ENCODE measurements at places on chromosomes 1 and 21.

- DNase-seq = no peak
These were observed 1.7 kb downstream of the MCL1 start for GRCh38 chr1:150577557-150578271.

DNA sequence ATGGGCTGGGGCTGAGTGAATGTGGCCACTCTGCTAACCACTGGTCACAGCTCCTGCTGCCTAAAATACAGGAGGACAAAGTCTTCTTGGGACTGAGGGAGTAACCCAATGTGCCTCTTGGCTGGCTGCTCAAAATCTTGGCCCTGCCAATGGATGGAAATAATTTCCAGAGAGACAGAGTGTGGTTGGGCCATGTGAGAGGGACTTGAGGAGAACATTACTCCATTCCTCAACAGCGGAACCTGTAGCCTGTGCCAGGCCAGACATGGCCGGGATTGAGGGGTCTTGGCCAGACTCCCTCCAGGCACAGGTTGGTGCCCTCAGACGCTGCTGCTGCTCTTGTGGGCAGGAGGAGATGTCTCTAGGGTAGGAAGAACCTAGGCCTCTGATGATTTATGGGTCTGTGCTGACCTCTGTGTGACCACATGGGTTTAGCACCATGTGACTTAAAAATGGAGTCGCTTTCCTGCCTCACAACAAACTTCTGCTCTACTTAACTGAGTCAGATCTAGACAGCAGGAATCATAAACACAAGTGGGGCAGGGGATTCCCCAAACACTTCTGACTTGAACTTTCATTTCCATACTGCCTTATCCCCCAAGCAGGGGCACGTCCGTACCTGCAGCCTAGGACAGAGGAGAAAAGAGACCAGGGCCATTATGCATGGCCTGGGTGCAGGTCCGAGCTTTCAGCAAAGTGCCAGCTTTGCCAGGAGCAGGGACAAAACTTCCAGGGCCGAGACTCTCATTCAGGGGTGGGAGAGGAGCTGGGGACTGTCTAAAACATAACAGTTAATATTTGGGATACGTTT is 79.2 kb downstream of the CD34 start:
- no peak for DNase-seq

GRCh38 chr1:110043016-110043415 is 8.6 kb downstream of the STRIP1 start:
- DNase-seq = no peak

DNA sequence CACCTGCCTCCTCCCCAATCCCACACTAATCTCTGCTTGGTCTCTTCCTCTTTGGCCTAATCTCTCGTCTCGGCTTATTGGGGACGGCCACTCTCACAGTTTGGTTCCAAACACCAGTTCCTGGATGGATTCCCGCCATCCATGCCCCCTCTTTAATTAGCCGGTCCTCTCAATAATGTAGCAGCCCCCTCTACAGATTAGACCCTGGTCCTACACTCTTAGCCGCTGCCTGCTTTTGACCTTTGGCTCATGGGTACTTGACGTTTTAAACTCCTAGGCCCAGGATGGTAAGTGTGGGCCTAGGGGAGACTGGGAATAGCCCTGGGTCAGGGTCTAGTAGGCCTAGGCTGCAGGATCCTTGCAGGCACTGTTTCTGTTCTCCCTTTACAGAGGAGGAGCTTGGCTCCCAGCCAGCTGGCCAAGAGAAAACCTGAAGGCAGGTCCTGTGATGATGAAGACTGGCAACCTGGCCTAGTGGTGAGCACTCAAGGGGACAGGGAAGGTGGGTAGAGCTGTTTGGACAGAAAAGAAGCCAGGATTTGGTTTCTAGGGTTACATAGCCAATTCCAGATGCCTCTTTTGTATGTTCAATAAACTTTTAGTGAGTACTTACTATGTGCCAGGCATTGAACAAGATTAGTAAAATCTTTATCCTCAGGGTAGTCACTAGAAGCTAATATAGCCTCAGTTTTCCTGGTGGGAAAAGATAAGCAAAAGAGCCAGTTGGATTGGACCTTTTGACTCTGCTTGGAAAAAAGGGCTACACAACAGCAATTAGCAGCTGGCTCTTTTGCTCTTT is 758 bp downstream of the RAD54L start:
- no peak for DNase-seq

- DNase-seq = no peak
These were observed 329.4 kb upstream of the ESRRG start for GRCh38 chr1:217052626-217053025.

GRCh38 chr21:37842163-37842919 is 73.9 kb downstream of the KCNJ6 start:
- DNase-seq = no peak

DNA sequence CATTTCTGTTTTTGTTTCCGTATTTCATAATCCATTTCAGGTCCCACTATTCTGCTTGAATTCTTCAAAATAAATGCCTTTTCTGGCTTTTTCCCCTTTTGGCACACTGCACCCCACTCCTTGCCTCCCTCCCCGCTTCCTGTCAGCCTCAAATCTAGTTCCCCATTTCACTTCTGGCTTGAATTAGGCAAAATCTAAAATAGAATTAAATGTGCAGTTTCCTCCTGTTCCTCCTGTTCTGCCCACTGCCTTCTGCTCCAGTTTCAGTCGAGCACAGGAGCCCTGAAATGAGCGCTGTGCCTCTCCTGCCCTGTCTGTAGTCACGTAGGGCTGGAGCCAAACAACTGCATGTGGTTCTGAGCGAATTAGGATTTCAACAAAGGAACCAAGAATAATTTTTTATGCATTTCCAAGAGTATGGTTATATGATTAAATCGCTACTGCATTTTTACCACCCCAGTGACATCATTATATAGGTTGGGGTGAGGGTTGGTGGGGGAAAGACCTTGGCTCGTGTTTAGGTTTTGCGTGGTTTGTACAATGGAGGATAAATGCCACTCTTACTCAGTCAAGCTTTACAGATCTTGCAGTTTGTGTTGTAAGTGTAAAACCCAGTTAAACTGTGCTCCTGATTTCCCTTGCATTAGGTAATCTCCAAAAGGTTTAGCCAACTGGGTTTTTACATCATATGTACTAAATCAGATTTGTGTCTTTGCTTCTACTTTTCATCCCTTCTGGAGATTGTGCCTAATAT is 114.9 kb downstream of the VPS13D start:
- peak; percentile 80 for DNase-seq

- DNase-seq = no peak
These were observed 93.2 kb downstream of the CTH start for GRCh38 chr1:70504176-70504820.

DNA sequence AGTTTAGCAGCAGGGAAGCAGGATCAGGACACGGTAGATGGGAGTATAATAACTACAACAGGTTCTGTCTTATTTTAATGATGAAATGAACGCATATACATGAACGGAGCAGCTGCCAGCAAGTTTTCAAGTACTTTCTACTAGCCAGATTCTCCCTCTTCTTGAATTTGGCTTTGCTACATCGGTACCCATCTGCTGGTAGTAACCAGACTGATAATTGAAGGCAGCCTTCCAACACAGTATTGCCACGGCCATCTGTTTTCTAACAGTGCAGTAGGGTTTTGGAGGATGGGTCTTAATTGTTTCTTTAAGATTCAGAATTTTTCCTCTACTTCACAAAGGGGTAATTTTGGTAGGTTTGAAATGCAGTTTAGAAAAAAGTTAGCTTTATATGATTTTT is 33.4 kb downstream of the CENPF start:
- no peak for DNase-seq
